T1000 (cell line): ENCODE measurements at places on chromosomes 12 and 14.
A peak's percentile ranks its signal among the peaks of the same experiment; 100 is the strongest.

DNA sequence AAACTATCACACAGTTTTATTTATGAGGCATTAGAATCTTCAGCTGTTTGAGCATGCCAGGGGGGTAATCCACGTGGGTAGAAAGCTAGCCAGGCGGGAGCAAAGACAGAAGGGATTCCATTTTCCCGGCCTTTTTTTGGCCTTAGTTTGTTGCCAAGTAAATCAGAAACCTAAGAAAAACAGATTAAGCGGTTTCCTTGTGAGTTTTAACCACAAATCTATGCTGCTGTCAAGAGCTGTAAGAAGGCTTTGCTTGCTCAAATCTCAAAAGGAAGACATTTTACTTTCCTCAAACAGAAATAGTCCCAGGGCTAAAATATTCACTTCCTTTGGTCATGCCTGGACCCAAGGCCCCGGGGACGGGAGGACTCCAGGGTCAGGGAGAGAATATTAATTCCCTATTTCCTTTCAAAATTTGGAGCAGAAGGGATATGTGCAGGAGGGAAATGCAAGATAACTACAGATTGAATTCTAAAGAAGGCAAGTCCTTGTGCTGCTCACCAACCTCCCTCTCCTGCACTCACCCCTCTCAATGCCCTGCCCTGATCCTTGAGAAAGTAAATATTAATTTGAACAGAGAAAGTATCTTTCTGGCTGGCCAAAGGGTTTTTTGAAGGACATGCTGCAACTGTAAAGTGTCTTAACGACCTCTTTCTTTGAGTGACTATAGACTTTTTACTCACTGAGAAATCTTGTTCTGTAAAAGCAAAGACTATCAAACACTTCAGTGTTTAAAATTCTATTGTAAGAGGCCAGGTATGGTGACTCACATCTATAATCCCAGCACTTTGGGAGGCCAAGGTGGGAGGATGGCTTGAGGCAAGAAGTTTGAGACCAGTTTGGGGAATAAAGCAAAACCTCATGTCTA is 75.7 kb downstream of the HSD17B6 start:
- DNase-seq = no peak

GRCh38 chr14:88323523-88324199 is 592 bp upstream of the KCNK10 start:
- no peak for DNase-seq

DNA sequence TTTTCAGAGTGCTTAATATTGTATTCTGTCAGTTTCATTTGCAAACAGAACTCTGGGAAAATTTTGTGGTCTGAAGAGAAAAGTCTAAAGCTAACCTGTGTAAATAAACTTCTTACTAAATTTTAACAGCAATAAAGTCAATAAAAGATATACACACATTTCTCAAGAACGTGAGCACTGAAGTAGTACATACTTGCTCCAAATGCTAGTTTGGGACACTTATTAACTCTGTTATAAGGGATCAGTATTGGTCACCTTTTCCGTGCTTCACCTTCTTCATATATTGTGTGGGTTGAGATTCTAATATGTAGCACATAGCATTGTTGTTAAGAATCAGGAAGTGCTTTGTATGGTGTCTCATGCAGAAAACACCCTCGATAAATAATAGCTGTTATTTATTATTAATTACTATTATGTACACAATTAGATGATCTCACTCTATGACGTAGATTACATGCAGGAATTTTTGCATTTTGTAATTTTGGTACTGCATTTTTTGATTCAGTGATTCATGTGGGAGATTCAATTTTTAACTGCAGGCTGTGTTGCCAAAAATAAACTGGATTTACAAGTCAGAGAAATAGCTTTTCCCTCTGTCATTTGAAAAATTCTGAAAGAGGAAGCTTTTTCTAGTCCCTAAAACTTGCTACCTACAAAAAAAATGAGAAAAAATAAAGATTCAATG is 300.9 kb downstream of the ACSS3 start:
- DNase-seq = no peak

- DNase-seq = peak; percentile 23
Observed at GRCh38 chr12:106138633-106139421, at the start of gene NUAK1. NUAK1 (minus strand) TSS chr12:106138954; CDS start chr12:106138653, 301 bp downstream.

DNA sequence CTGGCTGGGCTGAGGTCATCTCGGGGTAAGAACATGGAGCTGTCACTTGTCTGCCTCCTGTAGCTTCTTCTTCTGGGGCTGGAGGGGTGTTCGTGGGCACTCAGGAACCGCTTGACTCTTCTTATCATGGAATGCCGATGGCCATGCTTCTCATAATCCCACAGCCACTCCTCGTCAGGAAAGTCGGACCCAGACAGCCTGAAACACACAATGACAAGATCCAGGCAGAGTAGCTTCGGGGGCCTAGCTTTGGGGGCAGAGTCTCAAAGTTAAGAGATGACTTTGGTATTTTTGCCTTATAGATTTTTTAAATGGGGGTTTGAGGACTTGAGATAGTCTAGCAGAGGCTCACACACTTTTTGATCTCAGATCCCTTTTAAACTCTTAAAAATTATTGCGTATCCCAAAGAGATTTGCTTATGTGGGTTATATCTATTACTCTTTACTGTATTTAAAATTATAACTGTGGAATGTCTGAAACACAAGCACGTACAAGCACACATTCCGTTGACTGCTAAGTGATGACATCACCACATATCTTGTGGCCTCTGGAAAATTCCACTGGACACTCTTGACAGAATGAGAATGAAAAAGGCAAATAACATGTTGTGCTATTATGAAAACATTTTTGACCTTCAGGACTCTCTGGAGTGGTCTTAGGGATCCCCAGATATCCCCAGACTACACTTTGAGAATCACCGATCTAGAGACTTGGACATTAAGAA is 43.3 kb downstream of the BEST3 start:
- DNase-seq = peak; percentile 65

- DNase-seq = no peak
Observed at GRCh38 chr14:100654814-100655740, 67.9 kb upstream of the BEGAIN start.

DNA sequence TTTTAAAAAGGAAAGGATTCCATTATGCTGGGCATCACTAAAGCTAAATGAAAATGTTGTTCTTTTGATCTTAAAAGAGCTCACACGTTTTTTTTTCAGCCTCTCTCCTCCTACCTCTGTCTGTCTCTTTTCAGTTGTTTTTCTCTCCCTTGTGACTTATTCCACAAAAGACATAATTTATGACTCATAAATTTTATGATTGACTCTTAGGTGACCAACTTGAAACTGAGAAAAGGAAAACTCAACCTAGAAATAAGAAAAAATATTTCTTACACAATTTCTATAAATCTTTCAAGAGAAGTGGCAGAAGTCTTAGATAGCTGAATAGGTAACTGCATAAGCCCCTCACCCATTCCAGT is 227.7 kb upstream of the DDHD1 start:
- DNase-seq = no peak

DNA sequence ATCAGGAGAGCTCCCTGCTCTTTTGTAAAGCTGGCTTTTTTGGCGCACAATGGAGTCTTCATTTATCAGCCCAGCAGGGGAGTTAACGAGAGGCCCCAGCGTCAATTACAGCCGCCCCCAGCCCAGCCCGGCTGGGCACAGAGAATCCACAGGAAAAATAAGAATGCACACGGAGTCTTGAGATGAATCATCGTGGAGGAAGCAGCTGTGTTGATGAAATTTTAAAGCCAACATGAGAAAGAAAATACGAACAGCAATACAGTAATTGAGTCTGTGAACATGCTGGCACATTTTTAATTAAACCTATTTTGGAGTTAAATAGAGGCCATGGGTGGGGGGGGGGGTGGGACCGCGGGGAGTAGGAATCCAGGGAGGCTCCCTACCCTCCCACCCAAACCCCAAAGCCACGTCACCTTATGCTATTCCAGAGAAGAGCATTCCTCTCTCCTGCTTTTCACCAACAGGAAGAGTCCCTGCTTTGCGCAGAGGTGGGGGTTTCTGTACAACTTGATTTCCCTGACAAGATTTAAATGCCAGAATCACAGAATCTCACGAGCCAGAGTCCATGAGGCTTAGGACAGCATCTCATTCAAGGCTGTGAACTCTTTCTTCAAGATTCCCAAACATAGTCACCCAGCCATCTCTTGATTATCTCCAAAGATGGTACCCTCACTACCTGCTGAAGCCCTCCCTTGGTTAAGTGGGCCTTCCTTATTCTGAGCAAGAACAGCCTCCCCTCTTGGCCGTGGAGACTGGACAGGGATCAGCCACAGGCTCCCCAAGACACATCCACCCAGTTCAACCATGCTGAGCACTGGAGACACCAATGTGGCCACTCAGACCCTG is 50.3 kb downstream of the CCNK start:
- DNase-seq = no peak

DNA sequence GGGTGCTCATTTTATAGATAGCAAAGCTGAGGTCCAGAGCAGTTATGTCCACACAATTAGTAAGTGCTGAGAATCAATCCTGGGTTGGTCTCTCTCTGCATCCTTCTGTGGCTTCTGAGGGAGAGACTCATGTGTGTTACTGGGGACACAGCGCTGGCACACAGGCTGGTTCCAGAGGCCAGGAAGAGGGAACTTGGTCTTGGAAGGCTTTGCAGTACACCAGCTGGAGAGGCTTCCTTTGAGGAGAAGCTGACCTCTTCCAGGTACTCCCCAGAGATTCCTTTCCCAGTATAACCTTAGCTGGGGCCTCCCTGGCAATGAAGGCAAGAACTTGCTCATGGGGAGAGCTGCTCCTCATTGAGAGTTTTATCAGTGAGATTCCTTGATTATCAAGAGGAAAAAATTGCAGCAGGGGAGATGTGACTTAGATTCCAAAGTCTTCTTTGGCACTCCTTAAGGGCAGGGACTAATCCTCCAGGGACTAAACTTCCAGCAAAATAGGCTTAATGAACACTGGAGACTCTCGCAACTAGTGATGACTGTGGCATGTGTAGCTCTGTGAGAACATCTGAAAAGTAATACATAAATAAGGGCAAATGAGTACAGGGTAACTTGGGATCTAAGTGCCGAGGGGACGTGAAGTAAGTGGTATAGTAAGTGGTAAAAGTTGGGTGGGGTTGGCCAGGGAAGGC is 13.9 kb upstream of the KRT80 start:
- no peak for DNase-seq

- DNase-seq = no peak
Observed at GRCh38 chr12:45637706-45638105, 91.8 kb upstream of the ARID2 start.

DNA sequence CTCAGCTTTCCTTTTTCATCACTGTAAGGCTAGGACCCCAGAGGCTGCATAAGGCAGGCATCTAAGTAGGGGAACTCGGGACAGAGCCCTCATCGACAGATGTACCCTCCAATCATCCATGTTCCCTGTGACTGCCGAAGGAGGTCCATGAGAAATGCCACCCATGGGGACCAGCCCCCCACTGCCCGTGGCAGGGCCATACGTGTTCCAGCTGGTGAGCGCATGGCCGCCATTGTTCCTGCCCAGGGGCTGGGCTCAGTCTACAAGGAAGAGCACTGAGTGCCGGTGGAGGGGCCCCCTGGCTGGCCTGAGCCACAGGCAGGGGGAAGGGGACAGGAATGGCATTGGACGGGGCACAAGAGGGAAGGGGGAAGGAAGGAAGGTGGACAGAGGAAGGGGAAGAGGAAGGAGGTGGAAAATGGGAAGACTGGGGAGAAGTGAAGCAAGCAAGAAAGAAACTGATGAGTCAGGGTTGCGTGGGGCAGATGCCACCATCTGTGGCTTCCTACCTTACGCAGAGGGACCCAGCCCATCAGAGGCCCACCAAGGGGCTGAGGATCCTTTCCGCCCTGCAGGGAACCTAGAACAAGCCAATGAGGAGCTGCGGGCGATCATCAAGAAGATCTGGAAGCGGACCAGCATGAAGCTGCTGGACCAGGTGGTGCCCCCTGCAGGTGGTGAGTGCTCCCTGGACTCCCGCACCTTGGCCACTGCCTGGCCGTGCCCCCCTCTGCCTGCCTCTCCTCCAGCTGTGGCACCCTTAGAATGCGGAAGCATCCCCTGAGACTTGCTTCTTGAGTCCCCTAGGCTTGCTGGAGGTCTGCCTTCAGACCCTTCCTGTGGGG is 120.6 kb upstream of the FKBP4 start:
- DNase-seq = no peak

- no peak for DNase-seq
Observed at GRCh38 chr14:33938131-33938949, 12.5 kb downstream of the EGLN3 start.

- no peak for DNase-seq
Observed at GRCh38 chr12:102948941-102949352, 8.5 kb upstream of the ASCL1 start.

GRCh38 chr14:74514471-74514941 is 20.9 kb downstream of the ISCA2 start:
- DNase-seq = no peak

GRCh38 chr12:10708862-10709261 is 14.3 kb downstream of the YBX3 start:
- DNase-seq = no peak

DNA sequence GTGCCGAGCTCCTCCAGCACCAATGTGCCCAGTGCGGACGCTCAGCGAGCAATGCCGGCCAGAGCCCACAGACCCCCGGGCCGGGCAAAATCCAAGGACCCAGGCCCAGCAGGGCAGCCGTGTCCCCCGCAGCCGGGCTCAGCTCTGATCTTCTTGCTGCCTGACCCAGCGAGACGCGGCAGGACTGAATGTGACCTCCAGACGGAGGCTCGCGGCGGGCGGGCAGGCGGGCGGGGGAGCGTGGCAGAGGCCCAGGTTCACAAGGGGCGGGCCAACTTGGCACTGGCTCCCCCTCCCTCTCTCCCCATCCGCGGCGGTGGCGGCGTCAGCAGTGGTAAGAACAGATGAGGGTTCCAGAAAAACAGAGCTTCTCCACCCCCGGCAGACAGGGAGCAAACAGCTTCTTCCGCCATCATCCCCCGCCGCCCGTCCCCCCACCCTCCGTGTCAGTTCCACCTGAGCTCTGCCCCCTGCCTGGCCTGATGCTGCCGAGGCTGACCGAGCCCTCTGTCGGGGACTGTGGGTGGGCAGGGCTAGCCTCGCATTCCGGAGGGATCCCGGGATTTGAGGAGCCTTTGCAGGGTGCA is 94.3 kb downstream of the RFLNA start:
- peak; percentile 47 for DNase-seq

- DNase-seq = no peak
Observed at GRCh38 chr12:48036818-48037217, 32.5 kb upstream of the COL2A1 start.
